Neuronal stem cell (in vitro differentiated cells): ENCODE measurements at places on chromosomes 13 and 19.
A peak's percentile ranks its signal among the peaks of the same experiment; 100 is the strongest.

DNA sequence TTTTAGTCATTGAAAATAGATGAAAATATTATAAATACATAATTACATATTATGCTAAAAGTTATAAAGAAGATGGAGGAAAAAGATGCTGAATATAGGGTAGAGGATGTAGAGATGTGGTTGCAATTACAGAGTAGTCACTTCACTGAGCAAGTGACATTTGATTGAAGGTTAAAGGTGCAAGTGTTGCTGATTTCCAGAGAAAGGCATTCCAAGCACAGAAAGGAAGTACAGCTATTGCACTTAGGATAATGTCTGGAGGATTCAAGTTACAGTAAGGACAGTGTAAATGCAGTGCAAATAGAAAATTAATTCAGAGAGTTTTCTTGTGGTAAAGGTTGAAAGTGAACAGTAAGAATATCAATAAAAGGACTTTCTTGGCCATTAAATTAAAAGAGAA is 1721.8 kb downstream of the PCDH9 start:
- DNase-seq, result no peak

- no peak for DNase-seq
These were observed 121.6 kb upstream of the SPATA13 start for GRCh38 chr13:24038841-24039330.

GRCh38 chr13:32549788-32550187 is 11.2 kb upstream of the N4BP2L2 start:
- no peak for DNase-seq

DNA sequence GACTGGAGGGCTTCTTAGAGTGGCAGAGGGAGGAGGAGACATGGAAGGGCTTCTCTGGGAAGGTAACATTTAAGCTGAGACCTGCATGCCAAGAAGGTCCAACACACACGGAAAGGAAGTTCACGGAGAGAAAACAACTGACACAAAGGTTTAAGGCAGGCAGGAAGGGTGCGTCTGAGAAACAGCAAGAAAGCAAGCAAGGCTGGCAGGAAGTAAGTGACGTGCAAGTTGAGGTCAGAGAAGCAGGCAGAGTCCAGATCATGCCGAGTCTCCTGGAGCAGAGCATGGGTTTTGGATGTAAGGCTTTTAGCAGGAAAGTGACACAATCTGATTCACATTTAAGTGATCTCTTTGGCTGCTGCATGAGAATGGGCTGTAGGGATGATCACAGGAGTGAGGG is 60.5 kb downstream of the ATP7B start:
- DNase-seq, result no peak

- DNase-seq, result peak; percentile 95
These were observed 15.8 kb upstream of the ZNF43 start for GRCh38 chr19:21851596-21852345.

DNA sequence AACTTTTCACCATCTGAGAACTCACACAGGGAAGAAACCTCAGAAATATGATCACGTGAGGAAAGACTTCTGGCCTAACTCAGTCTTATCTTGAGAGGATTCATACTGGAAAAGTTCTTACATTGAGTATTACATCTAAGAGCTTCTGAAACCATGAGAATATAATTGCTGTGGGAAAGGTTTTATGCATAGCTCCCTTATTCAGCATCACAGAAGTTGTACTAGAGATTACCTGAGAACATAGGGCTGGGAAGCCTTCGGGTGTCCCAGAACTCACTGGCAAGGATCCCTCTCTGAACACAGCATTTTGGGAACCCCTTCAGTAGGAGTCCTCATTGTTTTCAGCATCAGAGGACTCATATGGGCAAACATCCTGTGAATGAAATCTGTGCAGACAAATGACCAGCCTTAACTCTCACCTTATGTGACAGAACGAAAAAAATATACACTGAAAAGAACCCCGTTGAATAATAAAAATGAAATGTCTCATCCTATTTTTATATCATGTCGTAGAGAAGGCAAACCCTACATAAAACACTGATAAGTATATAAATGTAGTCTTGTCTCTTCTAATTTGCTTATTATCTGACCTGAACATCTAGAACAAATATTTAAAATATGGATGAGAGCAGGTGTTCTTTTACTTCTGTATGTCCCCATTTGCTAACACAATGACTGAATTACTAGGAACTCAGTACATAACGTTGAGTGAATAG is 14.2 kb downstream of the ZNF274 start:
- DNase-seq, result no peak

- peak; percentile 74 for DNase-seq
These were observed 200.5 kb downstream of the ABCC4 start for GRCh38 chr13:95100525-95101433.

DNA sequence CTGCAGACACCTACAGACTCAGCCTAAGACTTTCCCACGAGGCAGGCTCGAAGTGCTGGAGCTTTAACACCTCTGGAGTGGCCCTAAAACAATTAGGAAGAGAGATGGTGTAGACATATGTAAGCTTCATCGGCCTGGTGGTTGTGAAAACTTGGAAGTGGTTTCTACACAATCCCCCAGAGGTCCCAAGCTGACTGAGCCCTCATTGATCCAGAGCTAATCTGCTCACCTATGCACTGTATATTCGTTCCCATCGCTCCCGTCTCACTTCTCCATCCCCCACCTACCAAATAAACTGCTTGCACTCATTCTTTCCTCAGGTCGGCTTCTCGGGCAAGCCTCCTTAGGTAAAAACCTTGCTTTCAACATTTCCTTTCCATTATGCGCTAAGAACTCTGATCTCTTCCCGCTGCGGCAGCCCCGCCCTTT is 767 bp upstream of the ZNF793 start:
- DNase-seq, result no peak

- no peak for DNase-seq
These were observed 11.9 kb downstream of the LSM4 start for GRCh38 chr19:18310966-18311365.

DNA sequence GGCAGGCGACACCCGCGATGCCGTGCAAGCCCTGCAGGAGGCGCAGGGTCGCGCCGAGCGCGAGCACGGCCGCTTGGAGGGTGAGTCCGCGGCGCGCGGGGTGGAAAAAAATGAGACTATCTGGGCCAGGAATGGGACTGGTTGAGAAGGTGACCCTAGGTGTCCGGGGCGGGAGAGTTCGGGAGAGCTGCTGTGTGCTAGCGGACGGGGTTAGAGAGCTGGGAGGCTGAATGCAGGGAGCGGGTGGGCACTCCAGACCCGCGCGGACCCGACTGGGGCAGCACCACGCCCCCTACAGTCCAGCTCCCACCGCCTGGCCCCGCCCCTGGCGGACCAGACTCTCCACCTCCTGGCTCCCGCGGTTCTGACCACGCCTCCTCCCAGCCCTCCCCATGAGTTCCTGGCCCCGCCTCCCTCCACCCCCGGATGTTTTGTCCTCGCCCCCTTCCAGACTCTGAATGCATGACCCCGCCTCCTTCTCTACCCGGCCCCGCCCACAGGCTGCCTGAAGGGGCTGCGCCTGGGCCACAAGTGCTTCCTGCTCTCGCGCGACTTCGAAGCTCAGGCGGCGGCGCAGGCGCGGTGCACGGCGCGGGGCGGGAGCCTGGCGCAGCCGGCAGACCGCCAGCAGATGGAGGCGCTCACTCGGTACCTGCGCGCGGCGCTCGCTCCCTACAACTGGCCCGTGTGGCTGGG is 1.5 kb downstream of the CLEC11A start:
- peak; percentile 100 for DNase-seq

DNA sequence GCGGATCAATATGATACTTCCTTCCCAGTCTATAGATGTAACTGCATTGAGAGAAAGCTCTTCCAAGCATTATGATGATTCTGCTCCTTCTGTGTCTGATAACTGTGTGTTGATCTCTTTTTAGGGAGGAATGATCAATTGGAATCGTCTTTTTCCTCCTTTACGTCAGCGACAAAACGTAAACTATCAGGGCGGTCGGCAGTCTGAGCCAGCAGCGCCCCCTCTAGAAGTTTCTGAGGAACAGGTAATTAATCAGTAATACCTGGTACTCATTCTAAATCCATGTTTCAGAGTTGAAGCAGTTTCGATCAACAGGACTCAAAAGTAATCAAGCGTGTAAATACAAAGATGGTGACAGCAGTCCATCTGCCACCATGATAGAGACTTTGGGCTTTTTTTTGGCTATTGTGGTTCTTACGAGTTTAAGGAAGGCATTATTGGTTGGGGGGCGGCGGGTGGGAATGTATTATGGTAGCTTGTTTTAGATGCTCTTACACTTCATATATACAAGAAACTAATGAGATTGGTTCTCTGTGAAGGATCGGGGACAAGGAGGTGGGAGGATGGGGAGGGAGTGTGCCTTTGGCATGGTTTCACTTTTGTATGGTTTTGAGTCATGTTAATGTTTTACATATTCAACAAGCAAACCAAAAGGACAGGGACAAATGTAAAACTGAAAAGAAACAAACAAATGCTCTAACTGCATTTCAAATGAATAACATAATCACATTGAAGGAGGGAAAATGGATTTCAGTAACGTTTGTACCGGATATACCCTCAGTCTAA is 60.7 kb upstream of the GPR183 start:
- DNase-seq, result no peak

GRCh38 chr19:51547397-51548212 is 16.1 kb upstream of the SIGLEC6 start:
- DNase-seq, result no peak

DNA sequence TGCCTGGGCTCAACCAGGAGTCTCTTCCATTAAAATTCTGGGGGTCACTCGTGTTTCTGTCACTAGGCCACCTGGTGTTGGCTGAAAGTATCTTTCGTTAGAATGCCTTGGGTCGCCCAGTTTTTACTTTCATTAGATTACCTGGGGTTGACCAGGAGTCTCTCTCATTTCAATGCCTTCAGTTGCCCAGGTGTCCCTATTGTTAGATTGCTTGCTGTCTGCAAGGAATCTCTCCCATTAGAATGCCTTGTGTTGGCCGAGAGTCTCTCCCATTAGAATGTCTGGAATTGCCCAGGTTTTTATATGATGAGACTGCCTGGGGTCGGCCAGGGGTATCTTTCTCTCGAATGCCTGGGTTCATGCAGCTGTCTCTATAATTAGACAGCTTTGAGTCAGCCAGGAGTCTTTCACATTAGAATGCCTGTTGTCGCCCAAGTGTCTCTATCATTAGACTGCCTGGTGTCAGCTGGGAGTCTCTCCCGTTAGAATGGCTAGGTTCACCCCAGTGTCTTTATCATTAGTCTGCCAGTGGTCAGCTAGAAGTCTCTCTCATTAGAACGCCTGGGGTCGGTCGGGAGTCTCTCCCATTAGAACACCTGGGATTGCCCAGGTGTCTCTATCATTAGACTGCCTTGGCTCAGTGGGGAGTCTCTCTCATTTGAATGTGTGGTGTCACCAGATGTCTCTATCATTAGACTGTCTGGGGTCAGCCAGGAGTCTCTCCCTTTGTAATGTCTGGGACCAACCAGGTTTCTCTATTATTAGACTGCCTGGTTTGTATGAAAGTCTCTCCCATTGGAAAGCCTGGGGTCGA is 1446.8 kb downstream of the UQCRFS1 start:
- no peak for DNase-seq

DNA sequence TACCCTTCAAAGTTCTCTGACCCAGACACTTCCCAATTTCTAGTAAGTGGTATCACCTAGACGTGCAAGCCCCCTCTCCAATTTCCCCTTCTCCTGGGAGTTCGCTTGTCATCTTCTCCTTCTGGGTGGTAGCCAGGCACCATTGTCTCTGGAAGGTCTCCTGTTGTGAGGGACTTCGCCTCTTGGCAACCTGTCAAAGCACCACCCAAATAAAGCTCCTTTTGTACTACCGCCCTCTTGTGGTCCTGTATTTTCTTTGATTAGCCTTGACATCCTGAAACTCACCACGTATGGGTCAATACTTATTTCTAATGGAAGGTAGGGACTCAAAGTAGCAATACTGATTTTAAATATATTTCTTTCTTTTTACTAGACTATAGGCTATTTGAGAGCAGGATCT is 8.2 kb downstream of the GPC5 start:
- peak; percentile 30 for DNase-seq

DNA sequence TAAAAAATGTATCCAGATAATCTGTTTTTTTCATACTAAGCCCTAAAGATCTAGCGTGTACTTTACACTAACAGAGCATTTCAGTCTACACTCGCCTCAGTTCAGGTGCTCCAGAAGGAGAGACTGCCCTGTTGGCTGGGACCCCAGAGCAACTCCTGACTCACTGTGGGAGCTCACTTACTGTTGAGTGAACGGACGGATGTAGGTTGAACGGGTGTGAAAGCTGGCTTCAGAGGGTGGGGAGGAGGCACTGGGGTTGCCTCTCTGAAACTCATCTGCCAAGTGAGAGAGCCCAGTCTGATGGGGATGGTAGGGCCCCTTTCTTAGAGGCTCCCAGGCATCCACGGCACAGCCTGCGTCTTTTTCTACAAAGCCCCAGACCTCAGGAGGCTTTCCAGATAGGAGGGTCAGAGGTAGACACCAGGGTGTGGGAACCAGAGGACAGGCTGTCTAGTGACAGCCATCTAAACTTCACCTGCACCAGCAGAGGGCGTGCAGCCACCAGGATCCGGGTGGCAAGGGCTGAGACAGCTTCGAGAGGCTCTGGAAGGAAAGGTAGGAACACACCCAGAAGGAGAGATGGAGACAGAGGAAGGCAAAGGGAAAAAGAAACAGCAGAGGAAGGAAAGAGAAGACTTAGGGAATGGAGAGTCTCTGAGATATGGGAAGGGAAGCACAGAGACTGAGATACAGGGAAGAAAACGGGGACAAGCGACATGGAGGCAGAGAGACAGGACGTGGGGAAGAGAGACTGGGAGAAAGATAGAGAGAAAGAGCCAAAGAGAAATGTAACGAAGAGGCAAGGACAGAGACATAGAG is 3.7 kb downstream of the KASH5 start:
- peak; percentile 70 for DNase-seq

DNA sequence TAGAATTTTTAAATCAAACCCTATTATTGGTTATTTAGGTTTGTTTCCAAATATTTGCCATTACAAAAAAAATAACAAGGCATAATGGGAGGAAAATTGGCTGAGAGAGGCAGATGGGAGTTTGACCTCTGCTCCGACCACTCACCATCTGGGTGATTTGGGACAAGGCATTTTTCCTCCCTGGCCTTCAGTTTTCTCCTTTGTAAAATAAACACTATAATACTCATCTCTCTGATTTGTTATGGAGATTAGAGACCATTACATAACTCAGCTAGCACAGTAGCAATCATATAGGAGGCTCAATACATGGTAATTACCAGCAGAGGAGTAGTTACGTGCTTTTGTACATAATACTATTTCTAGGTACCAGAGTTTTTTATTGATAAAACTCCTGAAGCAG is 70.2 kb upstream of the STK24 start:
- DNase-seq, result no peak

DNA sequence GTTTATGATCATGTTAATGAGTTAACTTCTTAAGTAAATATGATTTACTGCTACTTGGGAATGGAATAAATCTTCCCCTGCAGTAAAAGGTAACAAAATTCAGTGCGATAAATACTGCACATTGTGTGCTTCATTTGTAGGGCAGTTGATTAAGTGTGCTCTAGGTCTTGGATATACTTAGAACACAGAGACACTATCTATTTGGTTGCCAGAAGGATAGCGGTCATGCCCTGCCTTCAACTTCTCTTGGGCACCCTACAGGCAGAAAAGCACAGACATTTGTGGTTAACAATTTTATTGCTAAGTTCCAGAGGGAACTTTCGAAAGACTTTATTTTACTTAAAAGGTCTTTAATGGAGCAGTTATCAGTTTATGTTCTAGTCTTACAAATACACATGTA is 605.8 kb downstream of the PCDH9 start:
- DNase-seq, result no peak

- DNase-seq, result no peak
These were observed 50.7 kb downstream of the LHFPL6 start for GRCh38 chr13:39552246-39552645.
